LNCaP clone FGC (cell line): ENCODE measurements at places on chromosomes 11 and 22.

DNA sequence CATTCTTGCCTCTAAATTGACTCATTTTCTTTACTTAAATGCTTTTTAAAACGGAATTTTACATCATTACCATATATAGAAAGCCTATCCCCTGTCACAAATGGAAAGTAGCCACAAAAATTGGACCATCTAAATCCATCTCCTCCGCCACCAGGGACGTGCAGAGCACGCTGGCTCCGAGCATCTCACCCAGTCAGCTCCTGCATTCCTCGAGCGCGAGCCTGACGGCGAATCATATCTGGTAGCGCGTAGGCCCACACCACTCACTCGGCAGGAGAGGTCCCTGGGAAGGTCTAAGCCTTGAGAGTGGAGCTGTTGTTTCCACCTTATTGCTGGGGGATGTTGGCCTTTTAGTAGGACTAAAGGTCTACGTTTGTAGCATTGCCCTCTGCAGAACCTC lies 152.4 kb downstream of the TRIM29 start:
- DNase-seq, result no peak

GRCh38 chr11:49208006-49208721 lies at the start of gene FOLH1:
Gene FOLH1 (minus strand): TSS chr11:49208602. CDS start chr11:49208409, 193 bp downstream.
- peak; percentile 84 for DNase-seq

DNA sequence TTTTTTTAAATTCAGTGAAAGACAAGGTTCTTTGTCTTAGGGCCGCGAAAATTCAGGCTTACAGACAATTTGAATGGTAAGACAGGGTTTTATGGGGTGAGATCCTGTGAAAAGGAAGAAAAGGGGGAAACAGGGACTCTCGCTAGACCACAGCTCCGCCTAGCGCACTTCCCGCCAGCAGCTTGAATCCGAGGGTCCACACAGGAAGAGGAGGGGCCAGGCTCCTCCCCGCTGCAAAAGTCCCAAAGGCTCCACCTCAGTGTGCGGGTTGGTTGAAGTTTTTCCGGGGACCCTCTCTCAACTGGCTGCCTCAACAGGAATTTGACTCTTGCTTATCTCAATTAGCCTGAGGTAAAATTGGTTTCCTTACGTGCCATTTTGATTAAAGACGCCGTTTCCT lies 950.9 kb upstream of the CNTN5 start:
- no peak for DNase-seq

DNA sequence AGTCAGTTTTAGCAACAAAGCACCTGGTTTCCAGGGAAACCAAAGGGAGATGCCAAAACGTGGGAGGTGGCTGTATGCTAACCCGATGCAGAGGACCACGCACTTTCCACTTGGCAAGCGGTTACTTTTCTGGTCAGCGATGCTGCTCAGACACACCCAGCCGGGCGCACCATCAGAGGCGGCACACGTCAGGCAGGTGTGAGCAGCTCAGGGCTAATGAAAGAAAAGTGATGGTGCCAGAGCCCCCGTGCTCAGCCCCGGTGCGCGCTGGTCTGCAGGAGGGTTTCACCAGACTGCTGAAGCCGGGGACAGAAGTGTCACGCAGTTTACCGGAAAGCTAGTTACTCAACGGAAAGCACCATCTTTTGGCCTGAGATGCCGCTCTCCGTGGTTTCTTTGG lies 5.7 kb downstream of the LTO1 start:
- no peak for DNase-seq

DNA sequence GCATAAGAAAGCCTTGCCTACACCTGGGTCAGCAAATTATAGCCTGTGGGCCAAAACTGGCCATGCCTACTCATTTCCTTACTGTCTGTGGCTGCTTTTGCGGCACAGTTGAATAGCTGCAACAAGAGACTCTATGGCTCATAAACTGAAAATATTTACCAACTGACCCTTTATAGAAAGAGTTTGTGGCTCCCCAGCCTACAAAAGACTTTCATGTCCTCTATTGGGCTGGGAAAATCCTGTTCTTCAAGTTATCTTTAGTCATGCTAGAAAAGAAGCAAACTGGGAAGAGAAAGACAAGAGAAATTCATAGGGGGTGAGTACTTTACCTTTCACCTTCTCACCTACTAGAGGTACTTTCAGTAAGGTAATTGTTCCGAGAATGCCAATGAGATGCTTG lies 175.1 kb downstream of the SWAP70 start:
- DNase-seq, result no peak

DNA sequence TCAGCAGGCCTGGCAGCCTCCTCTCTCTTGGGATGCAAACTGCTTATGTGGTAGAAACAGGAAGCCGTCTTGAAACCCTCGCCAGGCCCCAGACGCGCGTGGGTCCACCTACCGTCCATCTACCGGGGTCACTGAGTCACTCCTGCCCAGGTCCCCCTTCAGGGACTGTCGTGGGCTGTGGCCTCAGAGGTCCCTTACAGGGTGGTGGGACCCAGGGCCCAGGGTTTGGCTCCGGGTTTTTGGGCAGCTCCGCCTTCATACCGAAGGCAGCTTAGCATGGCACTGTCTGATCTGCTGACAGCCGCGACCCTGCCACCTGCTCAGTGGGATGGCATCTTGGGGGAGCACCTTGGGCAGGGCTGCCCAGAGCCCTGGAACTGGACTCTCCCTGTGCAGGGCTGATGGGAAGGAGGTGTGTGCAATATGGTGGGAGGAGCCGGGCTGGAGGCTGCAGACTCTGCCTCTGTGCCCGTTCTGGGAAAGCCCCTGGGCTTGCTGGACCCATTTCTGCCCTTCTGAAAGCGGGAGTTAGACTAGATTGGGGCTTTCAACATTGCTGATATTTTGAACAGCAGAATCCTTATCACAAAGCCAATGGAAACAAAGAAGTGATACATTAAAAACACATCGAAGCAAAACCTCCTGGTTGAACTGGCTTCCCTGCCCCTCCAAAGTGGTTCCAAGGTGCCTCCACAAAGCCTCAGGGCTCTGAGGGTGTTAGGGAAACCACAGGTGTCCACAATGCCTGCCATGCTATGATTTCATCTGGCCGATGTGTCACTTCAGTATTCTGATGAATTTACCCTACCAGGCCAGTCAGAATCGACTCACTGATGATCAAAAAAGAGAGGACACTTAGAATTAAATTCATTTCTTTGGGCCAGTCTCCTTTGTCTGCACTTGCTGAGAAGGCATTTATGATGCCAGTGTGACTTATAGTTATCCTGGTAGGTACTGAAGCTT lies 316.5 kb downstream of the KIRREL3 start:
- no peak for DNase-seq

DNA sequence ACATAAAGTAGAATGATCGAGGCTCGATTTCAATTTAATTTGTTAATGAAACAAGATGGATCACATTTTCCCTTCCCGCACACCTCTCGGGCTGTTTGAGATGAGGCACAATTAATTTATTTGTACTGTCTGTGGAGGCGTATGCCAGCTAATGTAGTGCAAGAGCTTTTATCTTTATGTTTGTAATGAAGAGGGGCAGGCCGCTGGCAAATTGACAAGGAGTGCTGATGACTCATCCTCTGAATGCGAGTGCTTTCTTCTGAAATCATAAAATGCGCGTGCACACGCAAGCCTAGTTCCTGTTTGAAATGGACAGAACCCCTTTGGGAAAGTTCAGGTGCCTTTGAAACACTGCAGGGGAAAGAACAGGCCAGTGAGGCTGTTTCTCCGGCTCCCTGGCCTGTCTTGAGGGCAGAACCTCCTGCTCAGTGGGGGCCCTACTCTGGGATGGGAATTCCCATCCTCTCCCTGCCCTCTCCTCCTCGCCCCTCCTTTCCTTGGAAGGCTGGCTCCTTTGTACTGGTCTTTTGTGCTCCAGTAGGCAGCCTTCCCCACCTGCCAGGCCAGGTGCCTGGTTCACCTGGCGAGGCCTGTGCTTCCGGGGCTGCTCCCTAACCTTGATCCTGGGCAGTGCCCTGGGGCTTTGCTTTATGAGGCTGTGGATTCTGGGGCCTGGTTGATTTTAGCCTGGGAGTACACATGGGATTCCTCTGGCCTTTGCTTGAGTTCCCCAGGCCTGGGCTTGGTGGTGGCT lies 50.3 kb downstream of the TEAD1 start:
- peak; percentile 84 for DNase-seq

DNA sequence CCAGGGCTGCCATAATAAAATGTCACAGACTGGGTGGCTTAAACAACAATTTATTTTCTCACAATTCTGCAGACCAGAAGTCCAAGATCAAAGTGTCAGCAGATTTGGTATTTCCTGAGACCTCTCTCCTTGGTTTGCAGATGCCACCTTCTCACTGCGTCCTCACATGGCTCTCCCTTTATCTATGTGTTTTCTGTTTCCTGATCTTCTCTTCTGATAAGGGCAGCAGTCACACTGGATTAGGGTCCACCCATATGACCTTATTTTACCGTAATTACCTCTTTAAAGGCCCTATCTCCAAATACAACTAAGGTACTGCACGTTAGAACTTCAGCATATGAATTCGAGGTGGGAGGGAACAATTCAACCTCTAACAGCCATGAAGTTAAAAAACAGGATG lies 238.9 kb upstream of the API5 start:
- DNase-seq, result peak; percentile 33

DNA sequence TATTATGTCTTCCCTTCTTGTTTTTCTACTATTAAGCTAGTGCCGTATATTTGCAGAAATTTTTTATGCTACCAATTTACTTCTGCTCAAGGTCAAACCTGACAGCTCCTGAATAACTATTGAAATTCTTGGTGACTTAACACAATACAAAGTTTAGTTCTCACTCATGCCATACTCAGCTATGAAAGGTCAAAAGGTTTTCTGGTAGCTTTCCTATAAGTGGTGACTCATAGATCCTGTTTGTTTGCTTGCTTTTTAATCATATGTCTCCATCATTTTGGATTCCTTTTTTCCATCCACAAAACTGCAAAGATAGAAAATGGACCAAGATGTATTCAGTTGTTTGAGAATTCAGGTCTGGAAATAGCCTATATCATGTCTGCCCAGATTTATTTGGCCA lies 855.8 kb upstream of the LRRC4C start:
- DNase-seq, result no peak

GRCh38 chr22:27022896-27023361 lies 365.5 kb downstream of the MIAT start:
- DNase-seq, result no peak

DNA sequence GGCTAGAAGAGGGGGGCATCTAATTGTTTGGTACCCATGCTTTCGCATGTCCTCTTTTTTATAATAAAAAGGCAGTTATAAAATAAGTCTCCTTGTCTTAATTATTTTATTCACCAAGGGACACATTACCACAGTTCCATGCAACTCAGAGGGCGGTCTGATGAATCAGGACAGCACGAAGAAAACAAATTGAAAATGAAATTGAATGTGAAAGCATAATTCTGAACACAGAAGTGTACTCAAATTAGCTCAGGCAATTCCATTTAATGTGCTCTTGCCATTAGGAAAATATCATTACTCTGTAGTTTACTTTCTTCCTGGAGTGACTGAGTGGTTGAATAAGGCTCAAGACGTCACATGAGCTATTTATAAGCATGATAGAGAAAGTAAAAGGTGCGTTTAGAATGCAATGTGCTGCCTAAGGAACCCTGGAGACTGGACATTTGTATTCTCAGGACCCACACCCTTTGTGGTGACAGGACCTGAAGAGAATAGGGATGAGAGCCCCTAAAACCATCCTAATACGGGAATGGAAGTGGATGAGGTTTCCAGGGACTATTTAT lies 59.6 kb downstream of the MTNR1B start:
- no peak for DNase-seq

GRCh38 chr11:64139049-64139448 lies 26.9 kb downstream of the MACROD1 start:
- DNase-seq, result no peak

GRCh38 chr11:118894192-118894591 lies 10.5 kb downstream of the CXCR5 start:
- DNase-seq, result no peak

- DNase-seq, result no peak
These were observed 7.3 kb upstream of the CCDC15 start for GRCh38 chr11:124946735-124947141.

DNA sequence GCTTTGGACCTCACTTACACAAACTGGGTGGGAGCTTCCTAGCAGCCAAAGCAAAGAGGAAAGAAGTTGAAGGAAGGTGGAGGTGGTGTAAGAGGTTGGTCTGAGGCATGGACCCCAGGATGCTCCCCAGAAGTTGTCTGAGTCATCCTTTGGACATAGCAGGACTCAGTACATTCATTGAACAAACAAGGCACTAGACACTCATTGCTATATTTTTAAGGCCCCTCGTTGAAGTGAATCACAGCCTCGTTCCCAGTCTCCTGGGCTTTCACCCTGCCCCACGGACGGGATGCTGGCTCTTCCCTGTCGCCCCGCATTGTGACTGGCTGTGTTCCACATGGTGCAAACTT lies 95.9 kb upstream of the FGF3 start:
- no peak for DNase-seq

- DNase-seq, result no peak
These were observed 4.0 kb downstream of the APOL4 start for GRCh38 chr22:36197514-36198146.

DNA sequence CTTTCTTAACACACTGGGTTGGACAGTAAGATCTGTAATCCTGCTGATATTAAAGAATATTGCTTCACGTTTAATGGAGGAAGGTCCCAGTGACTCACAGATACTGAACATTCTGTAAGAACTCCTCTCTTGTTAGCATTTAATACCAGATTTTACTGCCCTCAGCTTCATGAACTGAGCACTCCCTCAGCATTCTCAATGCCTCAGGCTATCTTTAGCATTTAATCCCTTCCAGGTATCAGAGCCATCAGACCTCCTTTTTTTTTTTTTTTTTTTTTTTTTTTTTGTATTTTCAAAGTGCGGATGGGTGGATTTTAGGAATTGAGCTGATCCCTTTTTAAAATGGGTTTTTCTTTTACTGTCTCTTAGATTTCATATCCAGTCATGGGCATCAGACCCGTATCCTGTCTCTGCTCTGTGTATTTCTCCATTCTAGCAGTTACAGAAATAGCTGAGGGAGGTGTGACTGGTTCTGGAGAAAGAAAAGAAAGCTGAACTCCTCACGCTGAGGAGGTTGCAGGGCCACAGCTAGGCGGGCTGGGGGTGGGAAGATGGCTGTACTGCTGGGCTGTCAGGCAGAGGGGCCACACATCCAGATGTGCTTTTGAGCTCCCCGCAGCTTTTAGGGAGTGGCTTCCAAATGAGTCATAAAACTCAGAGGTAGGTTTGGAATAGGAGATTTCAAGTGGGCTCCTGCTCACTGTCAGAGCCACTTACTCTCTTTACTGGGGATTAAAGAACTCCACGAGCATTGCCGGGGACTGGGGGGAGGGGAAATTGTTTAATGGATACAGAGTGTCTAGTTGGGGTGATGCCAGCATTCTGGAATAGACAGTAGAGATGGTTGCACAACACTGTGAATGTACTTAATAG lies 97.0 kb downstream of the SYT9 start:
- peak; percentile 49 for DNase-seq

- no peak for DNase-seq
These were observed 79.0 kb upstream of the SHISAL1 start for GRCh38 chr22:44391481-44392445.
